ENCODE measurements at places on chromosomes 2 and 18. TPM values are rescaled to one million over a fixed set of nuclear protein-coding genes. Genes with fewer than 3 reads are reported as not detected.

The COL6A3 gene
- 89.5 TPM for total RNA-seq

The FN1 gene
- total RNA-seq, result 339 TPM

The CROCC2 gene
- total RNA-seq, result not detected

The RAX gene
- total RNA-seq, result not detected

The FAM237A gene
- 1.9 TPM for total RNA-seq

The G6PC2 gene
- total RNA-seq, result not detected

Measured in cardiac septum (tissue), 1 donor.